Esophagus squamous epithelium (tissue), 5 donors: ENCODE measurements at places on chromosomes 3 and 15.

GRCh38 chr15:68404056-68404798, 27.7 kb downstream of the ITGA11 start:
- no peak for DNase-seq

- no peak for DNase-seq
Measured at GRCh38 chr3:6921066-6921465, 60.2 kb downstream of the GRM7 start.

DNA sequence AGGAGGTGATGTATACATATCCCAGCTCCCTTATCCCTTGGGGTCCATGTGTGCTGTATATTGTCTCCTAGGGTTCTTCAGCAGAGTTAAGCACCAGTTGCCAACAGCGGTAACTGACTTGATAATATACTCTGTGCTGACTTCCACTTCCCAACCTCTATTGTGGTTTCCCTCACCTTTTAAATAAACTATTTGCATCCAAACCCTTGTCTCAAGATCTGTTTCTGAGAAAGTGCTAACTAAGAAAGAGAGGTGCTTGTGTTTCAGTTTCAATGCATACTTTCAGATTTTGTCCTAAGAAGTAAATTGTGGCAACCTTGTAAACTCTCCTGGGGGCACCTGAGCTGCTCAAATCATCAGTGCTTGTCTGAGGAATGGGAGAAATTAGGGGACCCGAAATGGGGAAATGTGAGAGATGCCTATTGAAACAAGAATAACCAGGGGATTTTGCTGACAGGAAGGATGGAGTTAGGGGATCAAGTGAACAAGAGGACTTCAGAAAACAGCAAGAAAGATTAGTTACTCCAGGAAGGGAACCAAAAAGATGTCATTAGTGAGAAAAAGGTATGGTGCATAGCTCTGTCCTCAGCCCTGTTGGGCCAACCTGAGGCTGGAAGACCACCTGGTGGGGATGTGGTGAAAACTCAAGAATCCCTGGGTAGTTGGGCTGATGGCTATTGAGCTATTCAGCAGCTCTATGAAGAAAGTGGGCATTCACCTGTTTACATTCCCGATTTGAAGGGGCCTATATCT, 50.9 kb upstream of the MRPL3 start:
- DNase-seq: no peak

DNA sequence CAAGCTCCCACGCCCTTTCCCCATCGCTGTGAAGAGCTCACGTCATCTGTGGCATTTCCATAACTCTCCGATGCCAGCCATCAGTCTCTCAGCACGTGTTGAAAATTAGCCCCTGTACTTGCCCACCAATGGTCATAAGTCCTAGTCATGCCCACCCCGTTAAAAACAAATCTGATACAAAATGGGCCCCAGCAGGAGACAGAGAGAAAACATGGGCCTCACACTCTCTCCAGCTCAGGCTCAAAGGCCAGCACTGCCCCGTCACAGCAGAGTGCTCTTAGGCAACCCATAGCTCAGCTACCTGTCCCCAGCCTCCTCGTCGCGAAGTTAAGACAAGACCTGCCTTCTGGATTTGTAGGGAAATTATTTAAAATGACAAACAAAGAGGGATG, 5.2 kb downstream of the GOLGA8B start:
- DNase-seq: no peak

GRCh38 chr3:65568497-65568896, 470.2 kb downstream of the MAGI1 start:
- DNase-seq: no peak

GRCh38 chr3:98777801-98778220, 14.7 kb downstream of the ST3GAL6 start:
- DNase-seq: no peak

DNA sequence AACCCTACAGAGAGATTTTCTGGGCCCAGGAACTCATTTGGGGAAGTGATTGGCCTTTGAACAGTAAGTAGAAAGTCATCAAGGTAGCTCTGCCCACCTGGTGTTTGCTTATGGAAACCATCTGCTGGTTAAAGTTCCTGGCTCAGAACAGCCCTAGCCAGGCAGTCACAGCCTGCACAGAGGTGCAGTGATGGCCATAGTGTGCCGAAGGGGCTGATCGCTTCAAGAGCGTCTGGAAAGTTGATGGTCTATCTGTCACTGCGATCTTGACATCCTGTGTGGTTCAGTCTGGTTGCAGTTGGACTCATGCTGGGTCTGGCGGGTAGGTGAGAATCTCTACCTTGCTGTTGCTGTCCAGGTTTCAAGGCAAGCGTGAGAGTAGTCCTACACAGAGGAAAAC, 151.6 kb downstream of the SLCO3A1 start:
- DNase-seq: no peak

DNA sequence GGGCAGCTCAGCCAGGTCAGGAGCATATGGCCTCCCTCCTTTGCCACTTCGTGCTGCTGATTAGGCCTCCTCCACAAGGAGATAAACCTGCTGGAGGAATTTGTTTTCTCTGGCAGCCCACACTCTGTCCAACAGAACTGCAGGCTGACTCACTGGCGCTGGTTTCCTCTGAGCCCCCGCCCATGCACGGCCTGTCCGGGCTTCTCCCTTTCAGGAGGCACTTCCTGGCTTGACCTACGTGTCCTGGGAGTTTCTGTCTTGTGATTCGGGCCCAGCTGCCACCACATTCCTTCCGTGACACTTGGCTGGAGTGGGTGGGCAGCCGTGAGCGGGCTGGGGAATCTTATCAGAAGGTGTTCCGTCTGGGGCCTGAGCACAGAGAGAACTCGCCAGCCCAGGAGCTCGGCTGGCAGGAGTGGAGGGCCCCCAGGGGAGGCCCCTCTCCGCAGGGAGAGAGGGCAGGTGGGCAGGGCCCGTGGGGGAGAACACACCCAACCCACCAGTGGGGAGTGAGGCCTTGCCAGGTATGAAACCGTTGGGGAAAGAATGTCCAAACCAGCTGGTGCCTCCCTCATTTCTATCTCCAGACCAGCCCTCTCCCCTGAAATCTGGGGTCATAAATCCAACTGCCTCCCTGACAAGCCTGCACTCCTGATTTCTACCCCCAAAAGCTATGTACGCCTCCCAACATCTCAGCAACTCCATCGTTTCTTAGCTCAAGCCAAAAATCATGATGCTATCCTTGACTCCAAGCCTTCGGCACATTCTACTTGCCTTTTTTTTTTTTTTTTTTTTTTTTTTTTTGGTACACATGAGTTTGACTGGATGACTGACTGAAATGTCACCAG, 110.6 kb upstream of the MEF2A start:
- no peak for DNase-seq

DNA sequence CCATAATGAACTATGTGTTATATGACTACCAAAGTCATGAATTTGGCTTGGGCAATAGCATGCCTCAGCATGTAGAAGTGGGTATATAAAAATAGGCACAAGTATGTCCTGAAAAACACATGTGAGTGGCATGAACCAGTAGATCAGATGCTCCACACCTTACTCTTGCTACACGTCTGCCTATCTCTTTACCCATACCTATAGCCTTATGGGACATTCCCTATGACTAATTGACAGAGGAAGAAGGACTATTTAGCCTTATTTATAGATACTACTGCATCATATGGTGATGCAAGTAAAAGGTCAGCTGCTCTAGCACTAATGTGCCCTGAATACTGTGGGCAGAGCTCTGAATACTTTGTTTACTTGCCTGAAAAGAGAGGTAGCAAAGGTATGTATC, 81.0 kb upstream of the ZPLD1 start:
- DNase-seq: no peak

GRCh38 chr3:171115667-171116066, 89.1 kb upstream of the SLC2A2 start:
- DNase-seq: no peak

GRCh38 chr3:106018102-106018501, 149.3 kb upstream of the CBLB start:
- DNase-seq: no peak
